ENCODE measurements at places on chromosomes 11 and 22.
A peak's percentile ranks its signal among the peaks of the same experiment; 100 is the strongest.

DNA sequence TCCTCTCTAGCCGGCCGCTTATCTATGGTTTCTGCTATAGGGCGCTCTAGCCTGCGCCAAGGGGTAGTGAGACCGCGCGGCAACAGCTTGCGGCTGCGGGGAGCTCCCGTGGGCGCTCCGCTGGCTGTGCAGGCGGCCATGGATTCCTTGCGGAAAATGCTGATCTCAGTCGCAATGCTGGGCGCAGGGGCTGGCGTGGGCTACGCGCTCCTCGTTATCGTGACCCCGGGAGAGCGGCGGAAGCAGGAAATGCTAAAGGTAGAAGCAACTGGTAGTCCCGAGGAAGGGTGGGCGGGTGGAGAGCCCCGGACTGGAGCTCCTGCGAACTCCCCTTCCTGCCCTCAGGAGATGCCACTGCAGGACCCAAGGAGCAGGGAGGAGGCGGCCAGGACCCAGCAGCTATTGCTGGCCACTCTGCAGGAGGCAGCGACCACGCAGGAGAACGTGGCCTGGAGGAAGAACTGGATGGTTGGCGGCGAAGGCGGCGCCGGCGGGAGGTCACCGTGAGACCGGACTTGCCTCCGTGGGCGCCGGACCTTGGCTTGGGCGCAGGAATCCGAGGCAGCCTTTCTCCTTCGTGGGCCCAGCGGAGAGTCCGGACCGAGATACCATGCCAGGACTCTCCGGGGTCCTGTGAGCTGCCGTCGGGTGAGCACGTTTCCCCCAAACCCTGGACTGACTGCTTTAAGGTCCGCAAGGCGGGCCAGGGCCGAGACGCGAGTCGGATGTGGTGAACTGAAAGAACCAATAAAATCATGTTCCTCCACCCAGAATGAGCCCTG is at the start of the genes LBHD1 and UQCC3:
TSS of gene LBHD1 (minus strand) at position 660 of the 782 bp plus-strand sequence. CDS start 2,236 bp downstream, outside the sequence.
TSS of gene UQCC3 (plus strand) at position 66 of the 782 bp plus-strand sequence. CDS start at position 139, 73 bp downstream.
- DNase-seq = peak; percentile 89

- DNase-seq = no peak
These were observed 18.9 kb downstream of the LIMK2 start for GRCh38 chr22:31230871-31231621.

DNA sequence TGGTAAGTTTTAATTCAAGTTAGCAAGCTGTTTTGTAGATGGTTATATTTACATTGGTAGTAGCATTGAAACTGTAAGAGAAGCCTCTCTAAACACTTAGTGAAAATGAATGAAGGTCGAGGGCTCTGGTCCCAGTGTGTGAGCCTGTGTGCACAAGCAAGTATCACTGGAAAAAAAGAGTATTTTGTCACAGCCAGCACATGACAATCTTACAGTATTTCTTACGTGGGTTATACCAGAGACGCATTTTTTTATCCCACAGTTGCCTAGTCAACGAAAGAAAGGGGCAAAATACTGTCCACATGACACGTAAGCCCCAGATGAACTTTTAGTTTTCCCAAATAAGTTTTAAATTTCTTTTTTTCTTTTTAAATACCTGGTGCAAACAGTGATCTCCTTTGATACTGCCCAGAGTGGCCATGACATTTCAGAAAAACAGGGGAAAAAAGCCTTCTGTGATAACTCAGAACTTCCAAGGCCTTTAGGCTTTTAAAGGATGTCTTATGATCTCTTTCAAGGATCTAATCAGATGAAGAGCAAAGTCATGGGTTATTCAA is 23.5 kb downstream of the RAB38 start:
- DNase-seq = no peak

DNA sequence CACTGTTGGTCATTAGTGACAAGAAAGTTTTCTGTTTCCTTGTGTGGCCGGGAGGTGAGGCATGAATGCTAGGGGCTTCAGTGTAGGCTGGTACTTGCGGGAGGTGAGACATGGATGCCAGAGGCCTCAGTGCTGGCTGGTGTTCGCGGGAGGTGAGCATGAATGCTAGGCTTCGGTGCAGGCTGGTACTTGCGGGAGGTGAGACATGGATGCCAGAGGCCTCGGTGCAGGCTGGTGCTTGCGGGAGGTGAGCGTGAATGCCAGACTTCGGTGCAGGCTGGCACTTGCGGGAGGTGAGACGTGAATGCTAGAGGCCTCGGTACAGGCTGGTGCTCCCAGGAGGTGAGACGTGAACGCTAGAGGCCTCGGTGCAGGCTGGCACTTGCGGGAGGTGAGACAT is 48.4 kb downstream of the ANO1 start:
- DNase-seq = no peak

- DNase-seq = no peak
These were observed 7.6 kb upstream of the POU2AF2 start for GRCh38 chr11:111237926-111238325.

- DNase-seq = no peak
These were observed 38.3 kb upstream of the CEP295 start for GRCh38 chr11:93623179-93623578.

- no peak for DNase-seq
These were observed 32.6 kb downstream of the PRDM11 start for GRCh38 chr11:45178890-45179671.

GRCh38 chr22:17369439-17370025 is at the start of gene CECR2:
Gene CECR2 (plus strand): TSS chr22:17369460. CDS start chr22:17369784, 324 bp downstream.
- no peak for DNase-seq

GRCh38 chr22:20012741-20013331 is 3.8 kb downstream of the ARVCF start:
- no peak for DNase-seq

DNA sequence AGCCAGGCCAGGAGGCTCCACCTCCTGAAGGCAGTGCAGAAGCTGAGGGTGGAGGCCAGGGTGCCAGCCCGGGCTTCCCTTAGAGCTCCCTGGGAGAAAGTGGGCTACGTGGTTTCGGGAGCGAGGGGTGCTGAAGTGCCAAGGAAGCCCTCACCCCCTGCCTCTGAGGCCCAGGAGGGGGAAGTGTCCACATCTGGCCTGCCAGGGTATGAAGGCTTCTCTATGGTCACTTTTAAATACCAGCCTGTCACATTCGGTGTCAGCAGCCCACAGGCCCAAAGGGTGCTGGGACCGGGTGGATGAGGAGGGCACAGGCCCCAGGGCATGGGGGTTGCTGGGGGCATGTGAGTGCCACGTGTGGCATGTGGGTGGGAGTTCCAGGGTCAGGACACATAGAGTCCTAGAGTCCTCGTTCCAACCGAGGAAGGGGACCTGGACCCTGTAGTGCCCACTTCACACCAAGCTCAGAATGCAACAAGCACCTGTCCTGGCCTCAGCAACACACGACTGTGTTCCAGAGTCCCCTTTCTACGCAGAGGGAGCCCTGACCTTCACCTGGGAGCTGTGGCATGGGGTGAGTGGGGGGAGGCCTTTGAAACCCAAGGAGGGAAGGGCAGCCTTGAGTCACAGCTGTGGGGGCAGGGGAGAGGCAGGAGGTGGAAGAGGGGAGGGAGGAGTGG is 1.7 kb downstream of the SHISA8 start:
- DNase-seq = no peak

DNA sequence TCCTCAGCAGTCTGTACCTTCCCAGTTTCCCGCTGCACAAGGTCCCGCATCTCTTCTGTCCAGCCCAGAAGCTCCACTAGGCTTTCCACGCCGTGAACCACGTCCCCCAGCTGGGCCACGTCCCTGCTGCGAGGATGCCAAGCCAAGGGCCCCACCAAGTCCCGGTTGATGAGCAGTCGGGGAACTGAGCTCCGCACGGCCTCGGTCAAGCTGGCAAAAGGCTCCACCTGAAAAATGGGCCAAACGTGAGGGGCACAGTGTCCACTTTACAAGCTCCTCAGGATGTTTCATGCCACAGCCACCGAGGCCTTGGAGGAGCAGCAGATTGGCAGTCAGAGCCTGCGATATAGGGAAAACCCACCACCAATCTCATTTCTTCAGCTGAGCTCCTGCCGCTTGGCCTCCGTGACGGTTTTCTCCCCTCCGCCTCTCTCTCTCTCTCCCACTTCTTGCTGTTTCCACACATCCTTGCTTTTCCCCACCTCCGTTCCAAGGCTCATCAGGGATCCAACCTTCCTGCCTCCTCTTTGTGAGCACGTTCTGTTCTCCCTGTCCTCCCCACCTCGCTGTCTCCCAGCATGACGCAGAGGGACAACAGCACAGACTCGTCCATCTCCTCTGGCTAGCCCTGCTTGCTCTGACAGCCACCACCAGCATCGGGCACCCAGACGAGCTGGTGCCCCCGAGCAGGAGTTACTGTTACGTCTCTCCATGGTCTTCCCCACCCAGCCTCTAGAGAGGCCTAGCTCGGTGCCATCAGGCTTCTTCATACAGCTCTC is 11.5 kb downstream of the RIC8A start:
- DNase-seq = no peak

DNA sequence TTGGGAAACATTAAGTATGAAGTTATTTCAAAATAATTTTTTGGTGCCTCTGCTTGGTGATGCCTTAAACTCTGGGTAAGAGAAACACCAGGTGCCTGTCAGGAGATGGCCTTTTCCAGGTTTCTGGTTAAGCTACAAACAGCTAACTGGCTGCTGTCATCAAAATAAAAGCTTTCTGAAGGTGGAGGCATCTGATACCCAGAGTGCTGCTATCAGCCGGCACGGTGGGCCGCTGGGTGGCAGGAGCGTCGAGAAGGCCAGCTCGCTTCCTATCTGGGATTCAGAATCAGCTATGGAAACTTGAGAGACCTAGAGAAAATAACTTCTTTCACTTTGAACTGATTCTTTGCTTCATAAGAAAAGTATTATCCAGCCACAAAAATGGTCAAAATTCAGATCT is 80.8 kb upstream of the PITPNB start:
- DNase-seq = no peak

GRCh38 chr22:49568751-49569285 is 258.9 kb downstream of the BRD1 start:
- DNase-seq = no peak

DNA sequence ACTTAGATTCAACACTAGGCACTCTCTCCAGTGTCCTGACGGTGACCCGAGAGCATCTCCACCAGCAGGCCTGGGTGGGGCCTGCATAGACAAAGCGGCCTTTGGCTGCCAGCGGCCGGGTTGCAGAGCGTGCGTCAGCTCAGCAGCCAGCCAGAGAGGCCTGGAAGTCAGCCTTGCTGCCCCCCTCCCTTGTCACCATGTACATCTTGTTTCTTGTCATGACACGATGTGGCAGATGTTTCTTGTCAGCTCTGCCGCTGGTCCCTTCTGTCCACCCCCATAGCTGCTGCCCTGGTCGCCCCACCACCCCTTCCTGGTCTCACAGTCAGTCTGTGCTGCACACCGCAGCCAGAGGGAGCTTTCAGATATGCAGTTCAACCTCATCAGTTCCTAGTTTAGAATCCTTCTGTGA is 33.1 kb upstream of the CBX7 start:
- DNase-seq = no peak

DNA sequence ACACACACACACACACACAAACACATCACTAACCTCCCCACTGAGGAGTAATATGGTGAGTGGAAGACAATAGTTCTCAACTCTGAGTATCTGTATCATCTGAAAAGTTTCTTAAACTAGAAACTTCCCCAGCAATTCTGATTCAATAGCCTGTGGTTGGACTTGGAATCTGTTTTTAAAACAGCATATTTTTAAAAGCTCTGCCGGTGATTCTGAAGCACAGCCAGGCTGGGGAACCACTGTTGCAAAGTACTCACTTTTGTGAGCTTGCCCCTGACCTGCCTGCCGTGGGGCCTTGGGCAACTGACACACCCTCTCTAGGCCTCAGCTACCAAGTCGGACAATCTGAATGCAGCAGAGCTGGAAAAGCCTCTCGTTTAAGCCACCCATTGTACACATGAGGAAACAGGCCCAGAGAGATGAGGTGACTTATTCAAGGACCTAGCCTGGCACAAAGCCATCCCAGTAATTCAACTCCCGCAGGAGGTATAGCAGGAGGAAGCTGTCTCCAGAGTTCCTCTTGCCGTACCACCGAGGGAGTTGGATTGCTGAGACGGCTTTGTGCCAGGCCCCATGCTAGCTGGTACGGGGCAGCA is 8.9 kb downstream of the SLC15A3 start:
- no peak for DNase-seq

DNA sequence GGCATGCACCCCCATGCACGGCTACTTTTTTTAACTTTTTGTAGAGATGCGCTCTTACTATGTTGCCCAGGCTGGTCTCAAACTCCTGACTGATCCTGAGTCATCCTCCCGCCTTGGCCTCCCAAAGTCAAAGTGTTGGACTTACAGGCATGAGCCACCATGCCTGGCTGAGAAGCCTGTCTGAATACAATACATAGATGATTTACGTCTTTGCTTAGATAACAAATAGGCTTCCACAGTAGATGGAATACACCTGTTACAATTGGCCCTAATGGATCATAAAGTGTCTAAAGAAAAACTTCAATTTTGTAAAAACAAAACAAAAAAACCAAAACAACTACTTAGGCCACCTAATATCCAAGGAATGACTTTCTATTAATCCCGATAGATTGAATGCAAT is 13.0 kb upstream of the CLTCL1 start:
- no peak for DNase-seq

DNA sequence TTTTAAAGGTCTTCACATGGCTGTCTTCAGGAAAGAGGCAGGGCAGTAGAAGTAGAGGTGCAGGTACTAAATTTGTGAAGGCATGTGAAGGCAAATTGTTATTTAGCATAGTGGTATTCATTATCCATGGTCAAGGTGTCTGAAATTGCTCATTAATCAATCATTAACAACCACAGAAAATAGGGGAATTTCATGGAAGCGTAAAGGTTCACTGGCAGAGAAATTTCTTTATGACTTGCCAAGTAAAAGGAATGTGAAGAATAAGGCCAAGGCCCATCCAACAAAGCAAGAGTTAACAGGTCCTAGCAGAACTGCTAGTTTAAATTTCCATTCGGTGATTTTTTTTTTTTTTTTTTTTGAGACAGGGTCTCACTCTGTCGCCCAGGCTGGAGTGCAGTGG is 59.0 kb downstream of the RSF1 start:
- DNase-seq = no peak

GRCh38 chr11:100640646-100641045 is 46.4 kb upstream of the ARHGAP42 start:
- no peak for DNase-seq

DNA sequence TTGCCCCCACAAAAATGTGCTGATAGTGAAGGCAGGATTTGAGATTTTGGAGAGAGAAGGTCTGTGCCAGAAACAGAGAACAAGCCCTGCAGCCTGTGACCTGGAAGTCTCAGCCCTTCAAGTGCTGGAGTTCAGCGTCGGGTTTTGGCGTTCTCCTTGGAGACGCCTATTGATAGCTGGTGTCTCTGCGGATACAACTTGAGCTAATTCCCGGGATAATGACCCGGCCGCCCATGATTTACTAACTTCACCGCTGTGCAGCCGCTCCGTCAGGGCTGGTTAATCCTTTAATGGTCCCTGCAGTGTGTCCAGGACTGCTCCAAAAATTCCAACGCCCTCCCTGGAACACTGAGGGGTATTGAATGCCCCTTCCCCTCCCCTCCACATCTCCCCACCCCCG is 76.6 kb downstream of the WT1 start:
- DNase-seq = no peak
